ENCODE measurements at places on chromosomes 11 and 22.

- DNase-seq: no peak
Measured at GRCh38 chr11:20125927-20126326, 34.3 kb downstream of the DBX1 start.

GRCh38 chr22:49068861-49069500, 758.7 kb downstream of the BRD1 start:
- no peak for DNase-seq

GRCh38 chr11:28448186-28448585, 340.0 kb downstream of the METTL15 start:
- no peak for DNase-seq

DNA sequence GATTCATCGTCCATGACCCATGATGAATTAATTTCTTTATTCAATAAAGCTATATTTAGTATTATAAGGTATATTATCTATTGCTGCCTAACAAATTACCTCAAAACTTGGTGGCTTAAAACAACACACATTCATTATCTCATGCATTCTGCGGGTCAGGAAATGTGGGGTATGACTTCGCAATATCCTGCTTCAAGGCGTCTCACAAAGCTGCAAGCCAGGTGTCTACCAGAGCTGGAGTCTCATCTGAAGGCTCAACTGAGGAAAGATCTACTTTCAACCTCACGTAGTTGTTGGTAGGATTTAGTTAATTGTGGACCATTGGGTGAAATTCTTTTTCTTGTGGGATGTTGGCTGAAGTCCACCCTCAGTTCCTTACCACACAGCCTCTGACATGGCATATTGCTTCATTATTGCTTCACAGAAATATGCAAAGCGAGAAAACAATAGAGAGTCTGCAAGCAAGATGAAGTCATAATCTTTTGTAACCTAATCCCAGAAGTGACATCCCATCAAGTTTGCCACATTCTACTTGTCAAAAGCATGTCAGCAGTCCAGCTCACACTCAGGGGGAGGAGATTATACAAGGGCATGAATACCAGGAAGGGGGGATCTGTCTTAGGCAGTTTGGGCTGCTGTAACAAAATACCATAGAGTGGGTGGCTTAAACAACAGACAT, 45.1 kb downstream of the KREMEN1 start:
- DNase-seq: no peak

DNA sequence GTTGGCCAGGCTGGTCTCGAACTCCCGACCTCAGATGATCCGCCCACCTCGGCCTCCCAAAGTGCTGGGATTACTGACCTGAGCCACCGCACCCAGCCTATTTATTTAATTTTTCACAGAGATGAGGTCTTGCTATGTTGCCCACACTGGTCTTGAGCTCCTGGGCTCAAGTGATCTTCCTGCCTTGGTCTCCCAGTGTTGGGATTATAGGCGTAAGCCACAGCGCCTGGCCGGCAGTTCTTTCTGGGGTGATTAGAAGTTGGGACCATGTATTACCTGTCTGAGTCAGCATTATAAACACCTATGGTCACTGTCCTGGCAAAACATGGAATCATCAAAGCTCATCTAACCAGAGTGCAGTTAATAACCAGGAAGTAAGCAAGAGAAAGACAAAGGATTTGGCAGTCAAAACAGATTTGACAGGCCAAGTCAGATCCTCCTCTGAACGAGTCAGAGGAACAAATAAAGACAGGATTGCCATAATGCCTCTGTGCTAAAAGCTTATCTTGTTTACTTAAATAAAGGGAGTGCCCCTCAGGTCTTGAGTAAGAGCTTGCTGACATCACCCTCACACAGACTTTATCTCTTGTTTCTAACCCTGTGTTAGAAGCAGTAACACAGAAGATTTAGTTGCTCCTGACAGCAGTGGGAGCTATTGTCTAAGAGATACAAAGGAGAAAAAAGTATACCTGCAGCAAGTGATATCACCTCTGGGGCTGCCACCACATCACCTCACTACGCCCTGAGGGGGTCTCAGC, 3.7 kb downstream of the SERPIND1 start:
- no peak for DNase-seq

- no peak for DNase-seq
Measured at GRCh38 chr22:45226503-45227186, 14.0 kb downstream of the KIAA0930 start.

- peak; percentile 72 for DNase-seq
Measured at GRCh38 chr11:126284829-126285228, 1.9 kb downstream of the TIRAP start.

DNA sequence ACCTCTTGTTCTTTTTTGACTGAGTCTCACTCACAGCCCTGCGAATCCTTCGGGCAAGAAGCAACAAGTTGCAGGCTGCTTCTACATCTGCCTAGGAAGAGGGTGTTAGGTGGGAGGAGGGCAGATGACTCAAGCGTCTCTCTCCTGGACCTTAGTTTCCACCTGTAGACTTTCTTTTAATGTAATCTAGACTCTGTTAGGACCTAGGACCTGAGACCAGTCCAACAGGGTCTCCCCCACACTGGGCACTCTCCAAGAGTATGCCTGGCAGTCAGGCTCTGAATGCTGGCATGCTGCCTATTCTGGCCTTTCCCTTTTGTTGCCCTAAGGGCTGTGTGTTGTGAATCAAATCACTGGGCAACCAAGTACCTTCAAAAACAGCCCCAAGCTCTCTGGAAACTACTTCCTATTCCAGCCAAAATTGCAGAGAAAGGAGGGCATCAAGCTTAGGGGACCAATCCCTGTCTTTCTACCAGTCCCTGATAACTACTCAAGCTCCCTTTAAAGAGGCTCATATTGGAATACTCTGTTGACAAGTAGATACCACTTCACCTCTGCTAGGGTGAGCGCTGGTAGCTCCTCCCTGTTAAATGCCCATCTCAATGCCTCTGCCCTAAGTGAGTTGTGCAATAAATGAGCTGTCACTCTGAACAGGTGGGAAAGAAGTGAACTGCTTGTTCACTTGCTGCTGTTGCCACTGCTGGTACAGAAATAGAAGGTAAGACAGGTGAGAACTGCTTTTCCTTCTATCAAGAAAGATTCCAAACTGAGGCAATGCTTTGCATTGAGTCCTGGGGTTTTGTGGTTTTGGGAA, at the start of gene BBOX1:
TSS of gene BBOX1 (plus strand) at position 514 of the 814 bp plus-strand sequence. CDS start 14,616 bp downstream, outside the sequence.
- no peak for DNase-seq

GRCh38 chr11:75579841-75580240, 17.8 kb downstream of the SERPINH1 start:
- DNase-seq: no peak

GRCh38 chr11:19320827-19321226, 80.1 kb upstream of the E2F8 start:
- no peak for DNase-seq

GRCh38 chr22:23682827-23683355, 7.9 kb upstream of the RGL4 start:
- no peak for DNase-seq

GRCh38 chr22:19055801-19056200, 66.4 kb downstream of the DGCR2 start:
- DNase-seq: no peak

DNA sequence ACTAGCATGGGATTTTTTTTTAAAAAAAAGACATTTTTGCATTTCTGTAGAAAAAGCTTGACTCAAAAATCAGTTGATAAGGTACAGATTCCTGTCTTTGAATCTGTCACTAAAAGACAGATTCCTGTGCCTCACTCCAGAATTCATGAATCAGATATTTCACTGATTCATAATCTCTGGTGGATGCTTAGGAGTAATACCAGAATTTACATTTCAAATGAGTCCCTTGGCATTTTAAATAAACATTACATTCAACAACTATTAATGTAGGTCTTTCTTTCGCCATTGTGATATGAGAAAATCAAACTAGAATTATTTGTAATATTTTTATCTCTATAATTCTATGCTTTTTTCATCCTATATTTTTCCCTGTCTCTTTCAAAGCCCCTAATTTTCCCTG, 128.3 kb downstream of the APIP start:
- DNase-seq: no peak

DNA sequence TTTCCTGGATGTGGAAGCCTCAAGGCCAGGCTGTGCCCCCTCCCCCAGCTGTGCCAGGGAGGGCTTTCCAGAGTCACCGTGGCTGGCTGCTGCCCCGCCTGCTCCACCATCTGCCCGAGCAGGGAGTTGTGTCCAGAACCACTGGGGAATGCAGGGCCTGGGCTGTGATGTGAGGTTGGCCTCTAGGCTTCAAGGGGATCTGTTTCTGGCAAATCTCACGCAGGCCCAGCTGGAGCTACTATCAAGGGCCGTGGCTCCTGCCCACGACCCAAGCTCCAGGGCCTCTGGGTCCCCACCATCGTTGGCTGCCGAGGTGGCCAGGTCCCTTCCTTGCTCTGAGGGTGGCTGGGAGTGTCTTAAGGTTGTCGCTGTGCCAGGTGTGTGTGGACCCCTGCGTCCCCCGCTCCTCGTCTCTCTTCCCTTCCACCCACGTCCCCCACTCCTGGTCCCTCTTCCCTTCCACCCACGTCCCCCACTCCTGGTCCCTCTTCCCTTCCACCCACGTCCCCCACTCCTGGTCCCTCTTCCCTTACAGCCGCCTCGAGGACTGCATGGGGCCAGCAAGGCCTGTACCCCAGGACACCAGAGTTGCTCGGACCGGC, 6.1 kb downstream of the BRSK2 start:
- no peak for DNase-seq

DNA sequence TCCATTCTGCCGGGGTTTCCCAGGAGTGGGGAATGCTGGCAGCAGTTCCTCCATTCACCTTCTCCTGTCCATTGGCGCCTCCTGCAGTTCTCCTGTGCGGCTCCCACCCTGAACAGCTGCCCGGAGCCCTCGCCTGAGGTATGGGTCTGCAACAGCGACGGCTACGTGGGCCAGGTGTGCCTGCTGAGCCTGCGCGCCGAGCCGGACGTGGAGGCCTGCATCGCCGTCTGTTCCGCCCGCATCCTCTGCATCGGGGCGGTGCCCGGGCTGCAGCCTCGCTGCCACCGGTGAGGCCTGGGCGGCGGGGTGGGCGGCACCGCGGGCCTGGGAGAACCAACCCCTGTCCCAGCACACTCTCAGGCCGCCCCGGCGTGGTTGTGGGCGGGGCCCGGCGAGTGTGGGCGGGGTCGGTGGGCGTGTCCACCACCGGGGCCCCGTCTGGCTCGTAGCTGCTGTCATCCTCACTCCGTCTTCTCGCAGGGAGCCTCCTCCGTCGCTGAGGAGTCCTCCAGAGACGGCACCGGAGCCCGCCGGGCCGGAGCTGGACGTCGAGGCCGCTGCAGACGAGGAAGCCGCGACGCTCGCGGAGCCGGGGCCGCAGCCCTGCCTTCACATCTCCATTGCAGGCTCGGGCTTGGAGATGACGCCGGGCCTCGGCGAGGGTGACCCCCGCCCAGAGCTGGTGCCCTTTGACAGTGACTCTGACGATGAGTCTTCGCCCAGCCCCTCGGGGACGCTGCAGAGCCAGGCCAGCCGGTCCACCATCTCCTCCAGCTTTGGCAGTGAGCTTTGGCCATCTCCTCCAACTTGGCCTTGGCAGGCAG, 14.0 kb upstream of the RELT start:
- DNase-seq: no peak

- DNase-seq: no peak
Measured at GRCh38 chr11:43852057-43852636, 28.5 kb upstream of the ALKBH3 start.

DNA sequence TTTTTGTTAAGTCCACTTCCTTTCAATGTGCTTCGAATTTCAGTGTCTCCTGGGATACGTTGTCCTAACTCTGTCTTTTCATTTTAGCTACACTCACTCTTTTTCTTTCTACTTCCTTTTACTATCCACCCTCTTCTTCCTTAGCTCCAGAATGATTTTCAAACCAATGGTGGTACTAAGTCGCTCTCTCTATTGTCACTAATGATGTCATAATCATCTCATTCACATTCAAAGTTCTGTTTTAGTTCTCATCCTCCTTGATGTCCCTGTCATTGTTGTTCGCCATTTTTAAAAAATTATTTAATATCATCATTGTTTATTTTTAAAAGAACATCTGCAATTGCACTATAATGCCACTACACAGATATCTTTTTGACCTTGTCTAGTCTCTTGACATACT, 47.3 kb downstream of the NNMT start:
- DNase-seq: no peak

GRCh38 chr22:47334601-47335000, 572.2 kb downstream of the TBC1D22A start:
- DNase-seq: no peak

GRCh38 chr22:34017205-34017604, 96.9 kb upstream of the LARGE1 start:
- DNase-seq: no peak

DNA sequence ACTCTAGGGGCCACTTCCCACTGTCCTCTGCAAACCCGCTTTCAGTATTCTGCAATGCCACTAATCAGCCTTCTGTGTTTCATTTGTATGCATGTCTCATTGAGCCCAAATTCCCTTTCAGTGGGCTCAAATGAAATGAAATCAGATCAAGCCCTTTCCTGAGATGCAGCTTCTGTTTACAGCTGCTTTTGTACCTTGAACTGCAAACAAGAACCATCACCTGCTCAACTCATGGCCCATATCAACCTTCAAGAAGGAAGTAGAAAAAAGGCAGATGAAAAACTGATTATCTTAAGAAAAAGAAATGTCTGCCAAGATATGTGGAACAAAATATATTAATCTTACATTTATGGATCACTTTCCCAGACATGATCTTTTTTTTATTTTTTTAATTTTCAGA, 141.1 kb upstream of the ARHGAP42 start:
- DNase-seq: no peak

DNA sequence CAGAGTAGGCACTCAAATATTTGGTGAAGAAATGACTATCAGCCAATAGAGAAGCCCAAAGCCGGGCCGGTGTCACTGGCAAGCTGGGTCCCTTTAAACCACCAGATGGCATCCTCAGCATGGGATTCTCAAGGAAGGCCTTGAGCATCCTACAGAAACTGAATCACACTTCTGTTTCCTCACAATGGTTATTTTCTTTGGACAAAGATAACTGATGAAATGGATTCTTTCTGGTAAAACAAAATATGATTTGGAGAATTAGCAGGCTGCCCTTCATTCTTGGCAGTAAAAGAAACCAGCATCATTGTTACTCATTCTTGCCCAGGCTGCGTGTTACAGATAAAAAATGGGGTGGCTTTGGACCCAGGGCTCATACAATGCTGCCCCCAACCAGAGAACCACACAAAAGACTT, 30.3 kb upstream of the ASPHD2 start:
- peak; percentile 4 for DNase-seq

DNA sequence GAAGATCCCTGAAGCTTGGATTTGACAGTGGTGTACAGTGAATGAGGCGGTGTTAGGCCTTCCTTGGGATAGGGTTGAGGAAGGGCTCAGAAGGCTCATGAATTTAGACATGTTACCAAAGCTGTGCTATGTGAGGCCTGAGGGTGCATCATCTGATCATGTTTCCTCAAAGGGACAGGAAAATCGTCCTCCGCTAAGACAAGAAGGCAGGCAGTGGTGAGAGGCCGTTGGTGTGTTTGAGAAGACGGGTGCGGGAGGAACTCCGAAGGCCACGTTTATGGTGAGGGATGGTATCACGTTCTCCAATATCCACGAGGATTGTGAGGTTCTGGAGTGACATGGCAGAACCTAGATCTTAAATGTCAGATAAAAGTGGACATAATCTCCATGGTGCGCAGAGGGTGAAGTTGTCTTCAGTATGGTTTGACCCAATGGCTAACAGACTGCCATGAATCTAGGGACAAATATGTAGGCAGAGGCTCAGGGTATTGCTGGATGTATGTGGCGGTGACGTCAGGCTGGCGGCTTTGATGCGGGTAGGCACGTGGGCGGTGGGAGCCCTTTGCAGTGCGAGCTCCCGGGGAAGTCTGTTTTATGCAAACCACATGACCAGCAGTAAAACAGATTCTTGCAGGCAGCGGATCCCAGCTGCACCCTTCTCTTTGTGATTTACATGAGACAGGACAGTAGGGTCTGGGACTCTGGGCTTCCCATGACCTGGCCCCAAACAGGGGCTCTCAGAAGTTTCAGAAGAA, 242.3 kb upstream of the B3GAT1 start:
- DNase-seq: no peak

All from activated CD4-positive, CD25-positive, alpha-beta regulatory T cell (primary cell).